LoVo (cell line): ENCODE measurements at places on chromosomes 6 and 20.

DNA sequence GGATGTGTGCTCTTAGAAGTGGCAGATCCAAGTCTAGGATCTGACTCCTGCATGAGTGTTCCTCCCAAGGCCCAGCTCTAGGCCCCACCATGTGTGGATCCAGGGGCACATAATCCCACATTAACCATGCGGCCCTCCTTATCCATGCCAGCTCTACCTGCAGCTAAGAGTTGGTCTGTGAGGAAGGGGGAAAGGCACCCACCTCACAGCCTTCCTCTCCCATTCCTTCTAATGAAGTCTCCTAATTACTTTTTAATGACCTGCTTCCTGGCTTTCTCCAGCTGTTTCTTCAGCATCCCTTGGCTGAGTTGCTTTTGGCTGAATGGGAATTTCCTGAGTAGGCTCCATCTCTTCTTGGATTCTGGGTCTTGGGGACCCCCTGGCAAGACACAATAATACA lies 52.2 kb downstream of the NPEPL1 start:
- no peak for DNase-seq

DNA sequence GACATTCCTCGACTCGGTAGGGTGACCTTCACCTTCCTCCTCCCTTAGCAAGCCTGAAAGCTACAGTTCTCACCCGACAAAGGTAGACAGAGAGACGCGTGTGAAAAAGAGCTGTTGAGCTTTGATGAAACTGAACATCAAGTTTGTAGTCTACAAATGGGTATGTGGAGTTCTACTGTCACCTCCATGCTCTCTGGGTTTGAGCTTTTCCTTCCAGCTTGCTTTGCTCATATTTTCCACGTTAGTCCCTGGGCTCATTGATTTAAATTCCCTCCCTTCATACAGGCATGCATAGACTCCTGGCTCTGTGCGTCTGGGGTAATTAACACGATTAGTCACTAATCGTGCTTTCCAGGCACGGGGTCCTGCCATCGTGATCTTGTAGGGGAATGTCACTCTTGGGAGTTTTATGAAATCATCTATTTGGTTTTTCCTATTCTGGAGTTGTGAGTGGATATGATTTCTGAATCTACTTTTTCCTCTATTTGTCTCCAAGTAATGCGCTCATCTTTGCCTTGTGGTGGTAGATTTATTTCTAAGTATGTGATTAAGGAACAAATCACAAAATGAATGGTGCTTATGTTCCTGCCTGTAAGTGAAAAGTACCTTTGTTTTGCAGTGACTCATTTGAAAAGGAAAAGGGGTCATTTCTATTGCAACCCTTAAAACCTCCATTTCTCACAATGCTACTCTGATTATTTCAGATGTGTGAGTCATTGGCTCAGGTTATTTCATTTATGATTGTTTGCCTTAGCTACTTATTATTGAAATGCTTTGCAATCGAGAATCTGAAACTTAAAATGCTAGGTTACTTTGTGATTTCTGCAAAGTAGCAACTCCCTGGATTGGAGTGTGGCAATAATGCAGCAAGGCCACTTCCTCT lies 154.6 kb downstream of the ZDHHC14 start:
- peak; percentile 37 for DNase-seq

GRCh38 chr20:4071178-4071693 lies 55.9 kb upstream of the RNF24 start:
- DNase-seq: no peak

DNA sequence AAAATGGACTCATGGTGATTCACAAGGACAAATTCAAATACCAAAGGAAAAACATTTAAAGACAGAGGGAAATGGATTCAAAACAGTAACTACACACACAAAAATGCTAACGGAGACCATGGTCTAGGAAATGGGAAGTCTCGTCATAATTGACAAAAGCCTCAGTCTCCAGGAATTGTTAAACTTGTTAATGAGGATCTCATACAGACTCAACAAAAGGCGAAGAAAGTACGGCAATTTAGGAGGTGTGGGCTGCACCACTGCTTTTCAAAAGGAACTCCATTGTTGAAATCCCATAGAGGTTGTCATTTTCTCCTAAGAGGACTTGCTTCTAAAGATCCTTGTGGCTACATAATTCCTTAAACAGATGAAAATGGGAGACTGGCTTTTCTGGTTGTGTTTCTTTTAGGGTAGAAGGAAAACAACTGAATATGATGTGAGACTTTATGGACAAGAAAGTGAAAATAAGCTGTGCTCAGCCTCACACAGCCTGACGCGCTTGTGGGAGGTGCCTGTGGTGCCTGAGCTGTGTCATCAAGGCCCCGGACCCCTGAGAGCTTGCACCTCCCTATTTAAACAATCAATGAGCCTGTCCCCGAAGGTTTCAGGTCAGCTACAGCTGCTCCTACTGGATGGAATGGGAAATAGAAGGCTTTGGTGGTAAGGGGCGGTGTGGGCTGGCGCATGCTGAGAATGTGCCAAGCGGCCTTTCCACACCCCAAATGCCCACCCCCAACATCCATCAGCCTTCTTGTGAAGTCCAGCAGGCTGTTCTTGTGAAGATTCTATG lies 2.5 kb upstream of the CLDN20 start:
- DNase-seq: no peak

DNA sequence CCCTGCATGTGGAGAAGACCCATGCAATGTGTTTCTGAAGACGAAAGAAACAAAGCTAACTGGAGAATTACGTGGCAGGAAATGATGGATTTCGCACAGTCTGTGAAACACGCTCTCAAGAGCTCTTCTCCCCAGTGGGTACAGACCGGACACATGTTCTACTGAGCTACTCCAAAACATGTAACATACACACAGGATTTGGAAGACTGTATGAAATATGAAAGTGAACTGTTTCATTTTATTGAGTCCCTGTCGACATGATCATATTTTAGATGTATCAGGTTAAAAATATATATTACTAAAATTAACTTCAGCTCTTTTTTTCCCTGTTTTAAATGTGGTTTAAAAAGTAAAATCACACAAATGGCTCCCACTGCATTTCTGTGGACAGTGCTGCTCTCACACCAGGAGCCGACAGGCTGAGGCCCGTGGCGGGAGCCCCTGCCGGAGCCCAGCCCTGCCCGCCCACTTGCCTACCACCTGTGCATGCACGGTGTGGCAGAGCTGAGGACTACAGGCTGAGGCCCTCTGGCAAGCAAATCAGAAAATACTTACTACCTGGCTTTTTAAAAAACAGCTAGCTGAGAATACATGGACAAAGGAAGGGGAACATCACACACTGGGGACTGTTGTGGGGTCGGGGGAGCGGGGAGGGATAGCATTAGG lies 58.9 kb upstream of the NXT1 start:
- no peak for DNase-seq

GRCh38 chr6:89298680-89299465 lies 16.2 kb downstream of the GABRR2 start:
- peak; percentile 83 for DNase-seq

GRCh38 chr6:158061709-158062461 lies 80.2 kb downstream of the SYNJ2 start:
- no peak for DNase-seq

DNA sequence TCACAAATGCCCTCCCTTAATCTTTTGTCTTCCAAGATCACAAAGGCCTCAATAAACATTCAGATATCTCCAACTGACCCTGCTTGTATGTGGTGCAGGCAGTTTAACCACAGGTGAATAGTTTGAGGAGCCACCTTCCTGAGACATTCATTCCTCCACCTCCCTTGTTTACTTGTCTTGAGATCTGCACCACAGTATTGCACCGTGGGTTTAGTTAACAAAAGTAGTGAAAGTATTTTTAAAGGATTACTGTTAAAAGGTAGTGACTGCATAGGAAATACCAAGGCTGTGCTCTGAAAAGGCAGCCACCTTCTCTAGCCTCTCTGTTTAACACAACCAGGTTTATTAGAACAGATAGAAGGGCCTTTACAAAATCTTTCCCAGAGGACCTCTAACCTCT lies 46.5 kb downstream of the SESN1 start:
- DNase-seq: no peak
